ENCODE measurements at places on chromosomes 7 and 10.

GRCh38 chr7:91082038-91082437 lies 182.2 kb upstream of the FZD1 start:
- no peak for DNase-seq

GRCh38 chr10:113278664-113279063 lies 274.2 kb upstream of the HABP2 start:
- no peak for DNase-seq

DNA sequence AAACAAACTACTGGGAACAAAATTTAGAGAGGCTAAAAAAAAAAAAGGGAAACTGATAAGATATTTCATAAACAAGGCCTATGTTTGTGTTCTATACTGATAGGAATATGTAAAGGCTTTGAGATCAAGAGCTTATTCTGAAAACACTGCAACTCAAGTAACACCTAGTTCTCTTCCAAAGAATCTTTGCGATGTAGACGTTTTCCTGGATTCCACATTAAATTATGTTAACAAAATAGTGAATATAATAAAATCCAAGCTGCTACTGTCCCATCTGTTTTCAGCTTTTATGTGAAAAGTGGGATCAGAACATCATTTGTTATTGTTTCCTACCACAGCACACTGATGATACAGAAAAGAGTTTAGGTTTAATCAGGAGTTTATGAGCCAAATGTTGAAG lies 53.0 kb upstream of the RNF148 start:
- no peak for DNase-seq

GRCh38 chr10:97633921-97634320 lies 621 bp upstream of the MORN4 start:
- DNase-seq = no peak

GRCh38 chr10:123001370-123001769 lies 7.2 kb downstream of the IKZF5 start:
- no peak for DNase-seq

- no peak for DNase-seq
Observed at GRCh38 chr7:35576031-35576573, 118.8 kb downstream of the HERPUD2 start.

GRCh38 chr10:336247-336646 lies 201.0 kb downstream of the ZMYND11 start:
- no peak for DNase-seq

DNA sequence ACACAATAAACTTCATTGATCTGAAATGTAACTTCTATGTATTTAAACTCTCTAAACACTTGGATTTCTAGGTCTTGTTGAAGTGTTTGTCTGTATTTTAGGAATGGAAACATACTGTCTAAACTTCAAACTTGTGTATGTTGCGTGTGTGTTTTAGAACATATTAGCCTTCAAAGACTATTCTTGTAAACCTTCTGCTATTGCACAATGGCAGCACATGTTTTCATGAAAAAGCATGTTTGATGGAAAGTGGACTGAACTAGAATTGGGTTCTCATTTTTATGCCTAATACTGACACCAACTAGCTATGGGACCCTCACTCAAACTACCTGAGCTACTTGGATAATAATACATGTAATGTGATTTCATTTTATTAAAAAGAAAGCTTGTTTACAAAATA lies 592.6 kb downstream of the IPMK start:
- no peak for DNase-seq

DNA sequence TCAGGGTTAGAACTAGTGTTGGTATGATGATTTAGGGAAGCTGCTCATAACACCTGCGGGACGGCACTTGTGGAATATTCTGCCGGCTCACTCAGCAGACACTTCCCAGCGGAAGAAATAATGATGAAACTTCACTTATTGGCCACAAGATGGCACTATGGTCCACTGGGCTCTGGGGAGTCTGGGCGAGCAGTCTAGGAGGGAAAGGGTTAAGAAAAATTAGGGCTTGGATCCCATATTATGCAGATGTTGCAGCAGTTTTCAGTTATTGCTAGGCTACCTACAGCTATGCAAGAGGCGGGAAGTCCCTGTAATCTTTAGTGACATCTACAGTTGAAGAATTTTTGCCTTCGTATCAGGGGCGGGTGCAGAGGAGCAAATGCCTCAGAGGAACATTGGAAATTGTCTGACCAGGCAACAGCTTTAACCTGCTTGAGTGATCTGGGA lies 238.7 kb upstream of the PRSS58 start:
- no peak for DNase-seq

- no peak for DNase-seq
Observed at GRCh38 chr7:116610210-116610609, 61.8 kb upstream of the MET start.

DNA sequence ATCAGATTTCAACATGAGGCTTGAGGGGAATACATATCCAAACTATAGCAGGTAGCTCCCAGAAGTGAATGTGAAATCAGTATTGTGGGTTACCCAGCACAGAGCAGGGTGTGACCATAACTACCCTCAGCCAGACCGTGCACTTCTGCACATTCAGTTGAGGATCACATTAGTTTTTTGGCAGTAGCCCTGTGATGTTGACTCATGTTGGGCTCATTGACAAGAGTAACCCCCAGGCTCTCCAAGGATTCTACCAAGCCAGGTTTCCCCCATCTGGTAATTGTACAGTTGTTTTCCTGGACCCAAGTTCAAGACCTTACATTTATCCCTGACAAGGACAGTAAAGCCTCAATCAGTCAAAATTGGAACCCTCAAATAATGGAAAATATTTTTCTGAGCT lies 11.7 kb upstream of the CPA4 start:
- DNase-seq = no peak

- no peak for DNase-seq
Observed at GRCh38 chr10:30430544-30431298, 3.3 kb upstream of the MAP3K8 start.

DNA sequence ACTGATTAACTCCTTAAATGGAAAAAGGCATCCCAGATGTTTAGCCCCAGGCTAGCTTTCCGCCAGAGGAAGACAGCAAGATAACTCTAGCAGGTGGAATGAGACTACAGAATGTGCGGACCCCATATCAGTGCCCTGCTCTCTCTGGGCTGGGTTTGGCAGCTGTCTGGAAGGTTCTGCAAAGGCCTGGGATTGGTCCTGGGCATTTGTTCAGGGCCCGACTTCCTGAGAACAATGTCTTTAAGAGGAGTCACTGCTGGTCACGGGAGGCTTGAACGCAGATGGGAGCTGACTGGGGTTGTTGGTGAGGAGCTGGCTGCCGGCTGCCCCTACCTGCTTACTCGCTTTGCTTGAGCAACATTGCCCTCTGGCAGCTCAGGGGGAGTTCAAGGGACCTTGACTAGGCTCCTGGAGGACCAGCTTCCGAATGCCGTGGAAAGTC lies 130.6 kb upstream of the BTBD16 start:
- DNase-seq = no peak

DNA sequence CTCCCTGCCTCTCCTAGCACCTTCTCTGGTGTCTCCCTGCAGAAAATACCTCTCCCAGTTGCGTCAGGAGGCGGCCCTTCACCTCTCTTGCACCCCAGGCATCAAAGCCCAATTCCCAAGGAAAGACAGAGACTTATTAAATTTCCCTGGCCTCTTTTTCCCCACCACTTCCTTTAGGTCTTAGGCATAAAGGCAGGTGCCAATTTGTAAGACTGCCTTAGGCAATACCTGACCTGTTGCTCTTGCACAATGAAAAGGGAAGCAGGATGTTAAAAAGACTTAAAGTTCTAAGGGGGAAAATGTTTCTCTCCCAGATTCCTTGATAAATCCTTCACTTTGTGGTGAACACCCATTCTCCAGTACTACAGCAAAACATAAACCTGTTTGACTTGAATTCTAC lies 186.7 kb downstream of the SLC25A13 start:
- no peak for DNase-seq

DNA sequence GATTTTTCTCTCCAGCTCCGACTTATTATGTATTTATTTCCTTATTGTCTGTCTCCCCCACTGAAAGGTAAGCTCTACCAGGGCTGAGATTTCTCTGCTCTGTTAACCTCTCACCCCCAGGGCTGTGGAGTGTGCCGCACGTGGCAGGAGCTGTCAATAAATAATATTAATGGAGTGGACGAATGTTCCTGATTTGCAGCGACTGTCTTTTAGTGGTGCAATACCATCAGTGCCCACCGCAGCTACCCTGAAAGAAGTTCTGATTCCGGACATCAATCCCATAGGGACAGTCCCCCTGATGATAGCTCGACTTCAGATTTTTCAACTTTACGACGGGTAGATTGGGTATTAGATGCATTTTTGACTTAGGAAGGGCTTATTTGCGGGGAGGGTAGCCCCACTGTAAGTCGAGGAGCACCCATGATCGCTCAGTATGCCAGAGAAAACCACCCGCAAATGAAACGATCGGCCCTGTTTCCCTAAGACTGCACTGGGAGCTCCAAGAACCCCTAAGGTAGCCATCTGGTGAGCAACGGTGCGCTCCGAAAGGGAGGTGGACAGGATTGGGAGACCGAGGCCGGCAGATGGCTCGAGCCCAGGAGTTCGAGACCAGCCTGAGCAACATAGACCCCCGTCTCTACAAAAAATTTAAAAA lies 986 bp upstream of the PPP2R2D start:
- DNase-seq = no peak

DNA sequence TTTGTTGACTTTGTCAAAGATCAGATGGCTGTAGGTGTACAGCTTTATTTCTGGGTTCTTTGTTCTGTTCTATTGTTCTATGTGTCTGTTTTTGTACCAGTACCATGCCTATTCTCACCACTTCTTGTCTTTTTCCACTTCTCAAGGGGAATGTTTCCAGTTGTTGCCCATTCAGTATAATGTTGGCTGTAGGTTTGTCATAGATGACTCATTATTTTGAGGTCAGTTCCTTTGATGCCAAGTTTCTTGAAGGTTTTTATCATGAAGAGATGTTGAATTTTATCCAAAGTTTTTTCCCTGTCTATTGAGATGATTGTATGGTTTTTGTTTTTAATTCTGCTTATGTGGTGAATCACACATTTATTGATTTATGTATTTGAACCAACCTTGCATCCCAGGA lies 216.7 kb upstream of the RNF32 start:
- DNase-seq = no peak

- DNase-seq = no peak
Observed at GRCh38 chr7:5179756-5180155, 10.3 kb upstream of the WIPI2 start.

GRCh38 chr10:77516575-77516974 lies 121.0 kb downstream of the KCNMA1 start:
- DNase-seq = no peak

DNA sequence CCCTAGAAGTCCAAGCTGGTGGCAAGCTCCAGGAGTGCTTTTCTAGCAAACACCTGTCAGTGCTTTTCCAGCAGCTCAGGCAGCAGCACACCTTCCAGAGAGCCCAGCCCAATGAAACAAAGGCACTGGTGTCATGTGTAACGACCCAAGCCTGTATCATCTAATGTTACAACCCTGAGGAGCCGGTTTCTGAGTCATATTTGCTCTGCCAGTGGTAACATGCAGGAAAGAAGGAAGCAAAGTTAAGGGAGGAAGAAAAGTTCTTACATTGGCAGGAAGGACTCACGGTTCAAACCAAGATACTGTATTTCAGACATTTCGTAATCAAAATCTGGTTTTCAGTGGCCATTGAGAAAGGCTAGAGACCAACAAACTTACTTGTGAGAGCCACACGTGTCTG lies at the start of gene ANKRD22:
Gene ANKRD22, minus strand, starts transcription at position 139 of the 400 bp plus-strand sequence. CDS start 237 bp downstream, outside the sequence.
- no peak for DNase-seq

- DNase-seq = no peak
Observed at GRCh38 chr7:65809259-65809981, 63.5 kb upstream of the VKORC1L1 start.

GRCh38 chr10:4141471-4141870 lies 356.5 kb upstream of the KLF6 start:
- DNase-seq = no peak

DNA sequence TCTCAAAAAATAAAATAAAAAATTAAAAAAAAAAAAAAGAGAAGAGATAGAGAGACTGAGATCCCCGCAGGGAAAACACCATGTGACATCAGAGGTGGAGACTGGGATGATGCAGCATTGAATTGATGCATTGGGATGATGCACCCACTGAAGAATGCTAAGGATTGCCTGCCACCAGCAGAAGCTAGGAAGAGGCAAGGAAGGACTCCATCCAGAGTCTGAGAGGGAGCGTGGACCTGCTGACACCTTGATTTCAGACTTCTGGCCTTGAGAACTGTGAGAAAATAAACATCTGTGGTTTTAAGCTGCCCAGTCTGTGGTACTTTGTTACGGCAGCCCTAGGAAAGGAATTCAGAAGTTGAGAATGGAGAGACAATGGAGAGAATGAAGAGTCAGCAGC lies 89.8 kb upstream of the PRPS1L1 start:
- no peak for DNase-seq

DNA sequence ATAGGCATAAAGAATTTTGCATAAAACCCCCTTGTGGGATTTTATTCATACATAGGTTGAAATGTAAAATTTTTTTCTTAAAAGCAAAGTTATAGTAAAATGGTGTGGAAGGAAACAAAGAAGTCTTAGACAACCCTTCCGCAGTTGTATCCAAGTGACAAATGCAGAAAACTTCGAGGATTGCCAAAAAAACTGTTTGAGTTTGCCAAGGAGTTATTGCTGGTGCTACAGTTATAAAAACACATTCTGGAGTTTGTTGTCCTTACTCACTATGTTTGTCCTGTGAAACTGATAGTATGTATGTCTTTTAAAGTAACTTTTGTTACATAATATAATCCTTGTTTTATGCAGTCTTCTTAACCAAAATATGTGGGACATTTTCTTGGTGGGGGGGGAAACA lies 120.3 kb downstream of the FOXP2 start:
- DNase-seq = no peak

GRCh38 chr10:23441251-23441650 lies 2.4 kb downstream of the OTUD1 start:
- no peak for DNase-seq

- DNase-seq = no peak
Observed at GRCh38 chr7:143505838-143506237, 28.2 kb downstream of the TAS2R41 start.

- no peak for DNase-seq
Observed at GRCh38 chr10:29840516-29841276, 205.9 kb upstream of the SVIL start.

DNA sequence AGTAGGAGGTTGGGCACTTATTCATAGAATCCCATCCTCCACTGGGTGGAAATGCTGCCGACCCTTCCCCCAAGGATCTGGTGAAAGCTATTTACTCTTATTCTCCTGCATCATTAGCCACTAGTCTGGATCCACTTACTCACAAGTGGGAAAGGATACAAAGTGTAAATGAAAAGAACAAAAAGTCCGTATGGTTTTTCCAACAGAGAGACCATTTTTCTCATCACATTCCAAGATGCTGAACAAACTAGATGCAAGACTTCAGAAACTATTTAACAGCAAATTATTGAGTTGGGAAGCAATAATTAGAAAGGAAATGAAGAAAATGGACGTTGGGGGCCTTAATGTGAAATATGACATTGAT lies 242.4 kb upstream of the GLI3 start:
- no peak for DNase-seq

- DNase-seq = no peak
Observed at GRCh38 chr10:16987206-16987621, 142.4 kb downstream of the CUBN start.

GRCh38 chr10:53379956-53380355 lies 607.4 kb upstream of the MBL2 start:
- DNase-seq = no peak

GRCh38 chr7:31014826-31015225 lies 37.3 kb upstream of the ADCYAP1R1 start:
- no peak for DNase-seq

Measured in cortex of kidney (tissue), 1 donor.